ENCODE measurements at places on chromosomes 16 and 17.

DNA sequence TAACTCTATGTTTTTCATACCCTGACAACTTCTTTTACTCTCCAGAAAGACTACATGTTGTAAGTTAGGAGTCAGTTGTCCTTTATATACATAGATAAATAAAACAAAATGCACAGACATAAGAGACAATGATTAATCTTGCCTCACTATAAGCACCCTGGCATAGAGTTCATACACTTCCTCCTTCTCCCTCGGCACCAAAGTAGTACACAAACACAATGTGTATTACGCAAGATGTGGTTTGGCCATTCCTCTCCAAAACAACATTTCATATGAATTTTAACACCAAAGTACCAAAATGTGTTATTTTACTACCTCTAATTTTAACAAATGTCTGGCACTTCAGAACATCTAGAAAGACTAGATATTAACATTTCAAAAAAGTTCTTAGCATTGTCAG is 17.2 kb upstream of the SLFN11 start:
- DNase-seq, result no peak

DNA sequence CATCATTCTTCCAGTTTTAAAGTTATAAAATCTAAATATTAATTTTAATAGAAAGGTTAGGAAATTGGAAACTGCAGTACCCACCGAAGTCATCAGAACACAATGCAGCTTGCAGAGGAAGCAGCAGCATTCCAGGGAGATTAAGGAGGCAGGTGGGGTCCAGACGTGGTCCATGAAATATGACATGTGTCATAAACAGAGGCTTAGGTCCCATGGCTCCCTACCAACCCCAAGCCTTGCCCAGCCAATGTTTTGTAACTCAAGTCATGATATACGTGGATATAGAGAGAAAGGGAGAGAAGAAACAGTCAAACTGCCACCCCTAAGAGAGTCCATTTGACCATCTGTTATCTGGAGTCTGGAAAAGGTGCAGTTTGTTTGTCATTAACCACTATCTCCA is 670.0 kb downstream of the TOX3 start:
- no peak for DNase-seq

DNA sequence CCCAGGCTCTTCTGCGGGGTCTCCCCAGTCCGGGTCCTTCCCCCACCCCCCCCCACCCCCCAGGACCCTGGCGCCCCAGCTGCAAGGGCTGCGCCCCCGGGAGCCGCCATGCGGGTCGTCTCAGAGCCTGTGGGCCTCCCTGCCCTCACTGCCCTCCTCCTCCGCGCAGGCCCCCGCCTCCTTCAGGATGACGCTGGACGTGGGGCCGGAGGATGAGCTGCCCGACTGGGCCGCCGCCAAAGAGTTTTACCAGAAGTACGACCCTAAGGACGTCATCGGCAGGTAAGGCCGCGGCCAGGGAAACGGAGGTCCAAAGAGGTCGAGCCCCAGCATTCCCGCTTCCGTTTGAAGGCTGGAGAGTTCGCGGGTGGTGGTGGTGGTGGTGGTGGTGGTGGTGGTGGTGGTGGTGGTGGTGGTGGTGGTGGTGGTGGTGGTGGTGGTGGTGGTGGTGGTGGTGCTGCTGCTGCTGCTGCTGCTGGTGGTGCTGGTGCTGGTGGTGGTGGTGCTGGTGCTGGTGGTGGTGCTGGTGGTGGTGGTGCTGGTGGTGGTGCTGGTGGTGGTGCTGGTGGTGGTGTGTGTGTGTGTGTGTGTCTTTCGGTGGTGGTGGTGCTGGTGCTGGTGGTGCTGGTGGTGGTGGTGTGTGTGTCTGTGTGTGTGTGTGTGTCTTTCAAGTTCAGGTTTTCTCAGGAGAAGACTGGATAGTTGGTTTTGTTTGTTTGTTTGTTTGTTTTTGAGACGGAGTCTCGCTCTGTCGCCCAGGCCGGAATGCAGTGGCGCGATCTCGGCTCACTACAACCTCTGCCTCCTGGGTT is 615 bp downstream of the PHKG2 start:
- no peak for DNase-seq

DNA sequence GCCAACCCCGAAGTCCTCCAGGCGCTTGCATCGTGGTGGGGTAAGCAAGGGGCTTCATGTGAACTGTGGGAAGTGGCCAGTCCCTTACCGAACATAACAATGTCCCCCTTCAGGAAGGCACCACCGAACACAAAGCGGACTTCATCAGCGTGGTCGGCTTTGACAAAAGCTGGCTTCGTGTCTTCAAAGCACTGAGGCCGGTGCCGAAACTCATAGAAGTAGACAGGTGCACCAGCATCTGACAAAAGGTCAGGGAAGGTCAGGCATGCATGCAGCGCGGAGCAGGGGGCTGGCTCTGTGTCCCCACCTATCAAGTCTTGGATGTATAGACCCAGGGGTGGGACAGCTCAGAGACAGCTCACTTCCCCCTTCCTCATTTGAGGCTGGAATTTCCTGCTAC is 16.6 kb upstream of the CES1 start:
- no peak for DNase-seq

- DNase-seq, result no peak
Measured at GRCh38 chr16:56994311-56994710, 5.0 kb downstream of the NLRC5 start.

DNA sequence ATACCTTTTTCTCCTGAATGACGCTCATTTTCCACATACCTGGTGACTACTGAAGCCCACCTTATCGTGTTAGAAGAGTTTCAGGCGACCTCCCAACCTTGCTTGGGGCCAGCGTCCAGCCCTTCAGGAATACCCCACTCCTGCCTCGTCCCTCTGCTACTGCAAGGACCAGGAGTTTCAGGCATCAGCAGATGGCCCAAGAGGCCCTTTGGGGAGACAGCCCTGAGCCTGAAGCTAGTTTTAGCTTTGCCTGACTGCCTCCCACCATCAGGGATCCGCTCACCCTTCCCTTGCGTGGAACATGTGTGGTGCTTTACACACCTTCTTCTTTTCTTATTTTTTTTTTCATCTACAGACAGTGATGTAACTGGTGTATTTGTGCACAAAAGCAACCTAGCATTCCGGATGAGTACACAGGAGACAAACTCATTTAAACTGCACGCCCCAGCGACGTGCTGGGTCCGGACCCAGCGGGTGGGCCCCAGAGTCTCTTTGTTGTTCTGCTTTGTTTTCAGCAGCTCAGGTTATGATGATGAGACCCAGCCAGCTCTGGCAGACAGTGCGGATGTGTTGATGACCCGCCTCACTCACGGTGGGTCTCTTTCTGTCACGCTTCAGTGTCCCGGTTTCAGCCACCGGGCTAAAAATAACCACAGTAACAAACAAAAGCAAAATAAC is 242.4 kb downstream of the C16orf95 start:
- DNase-seq, result no peak

All from NCI-H1092 (cell line).